ENCODE measurements at places on chromosomes 1 and 21.

- no peak for DNase-seq
These were observed 48.3 kb downstream of the CTTNBP2NL start for GRCh38 chr1:112444269-112444668.

DNA sequence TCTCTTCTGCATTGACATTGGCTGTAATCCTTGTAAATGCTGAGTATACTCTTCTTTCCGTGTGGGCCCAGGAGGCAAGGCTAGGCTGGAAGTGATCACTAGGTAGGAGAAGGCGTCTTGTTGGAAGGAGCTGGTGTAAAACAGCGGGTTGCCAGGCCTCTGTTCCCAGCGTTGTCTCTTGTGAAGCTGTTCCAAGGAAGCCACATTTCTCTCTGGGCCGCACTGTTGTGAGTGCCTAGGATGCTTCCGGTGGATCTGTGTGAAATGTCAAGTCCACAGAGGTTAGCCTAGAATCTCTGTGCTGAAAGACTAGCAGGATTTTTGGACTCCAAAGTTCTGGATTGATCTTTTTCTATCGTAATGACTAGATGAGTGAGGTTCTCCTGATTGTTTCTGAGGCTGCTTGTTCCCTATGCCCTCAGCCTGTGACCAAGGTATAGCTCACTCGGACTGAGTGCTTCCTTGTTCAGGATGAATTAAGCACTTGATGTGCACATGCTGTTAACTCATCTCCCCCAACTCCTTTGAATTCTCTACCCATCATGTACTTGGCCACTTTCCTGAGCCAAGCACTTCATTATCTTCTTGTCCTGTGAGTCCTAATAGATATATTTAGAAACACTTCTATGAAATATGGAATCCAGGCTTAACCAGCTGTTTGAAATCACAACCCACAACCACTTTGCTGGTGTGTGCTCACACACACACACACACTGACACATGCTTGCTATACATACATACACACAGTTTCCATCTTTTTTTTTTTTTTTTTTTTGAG, 63.3 kb downstream of the PBX1 start:
- no peak for DNase-seq

DNA sequence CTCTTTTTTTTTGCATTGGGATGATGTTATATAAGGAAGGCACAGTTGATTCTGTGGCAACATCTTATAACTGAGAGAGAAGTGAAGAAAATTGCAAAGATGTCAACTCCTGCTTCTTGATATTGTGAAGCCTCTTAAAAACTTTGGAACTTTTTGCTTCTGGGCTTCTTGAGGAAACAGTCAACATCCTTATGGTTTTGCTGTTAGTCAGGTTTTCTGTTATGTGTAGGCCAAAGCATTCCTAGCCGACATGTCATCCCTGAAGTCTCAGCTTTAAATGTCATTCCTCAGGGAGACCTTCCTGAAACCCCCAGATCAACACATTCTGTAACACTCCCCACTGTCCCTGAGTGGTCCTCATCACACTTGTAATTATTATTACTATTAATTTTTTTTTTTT, 12.6 kb downstream of the FALEC start:
- DNase-seq: no peak

DNA sequence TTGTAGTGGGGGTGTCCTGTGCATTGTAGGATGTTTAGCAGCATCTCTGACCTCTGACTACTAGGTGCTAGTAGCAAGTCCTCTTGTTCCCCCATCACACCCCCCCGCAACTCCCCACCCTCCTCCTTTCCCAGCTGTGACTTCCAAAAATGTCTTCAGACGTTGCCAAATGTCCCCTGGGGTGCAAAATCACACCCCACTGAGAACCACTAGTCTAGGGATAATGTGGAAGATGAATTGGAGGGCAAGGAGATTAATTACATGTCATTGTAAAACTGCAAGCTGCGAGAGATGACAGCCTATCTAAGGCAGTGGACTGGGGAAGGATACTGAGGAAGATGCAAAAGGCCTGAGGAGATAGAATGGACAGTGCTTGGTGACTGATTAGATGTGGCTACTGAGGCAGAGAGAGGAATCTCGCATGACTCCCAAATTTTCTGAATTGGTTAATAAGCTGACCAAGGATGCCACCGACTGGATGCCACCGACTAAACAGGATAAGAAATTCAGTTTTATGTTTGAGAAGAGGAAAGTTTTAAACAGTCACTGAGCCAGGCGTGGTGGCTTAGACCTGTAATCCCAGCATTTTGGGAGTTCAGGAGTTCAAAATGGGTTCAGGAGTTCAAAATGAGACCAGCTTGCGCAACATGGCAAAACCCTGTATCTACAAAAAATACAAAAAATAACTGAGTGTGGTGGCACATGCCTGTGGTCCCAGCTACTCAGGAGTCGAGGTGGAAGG, 3.1 kb upstream of the JAK1 start:
- DNase-seq: no peak

GRCh38 chr1:224534731-224535130, 81.4 kb upstream of the CNIH3 start:
- DNase-seq: no peak

DNA sequence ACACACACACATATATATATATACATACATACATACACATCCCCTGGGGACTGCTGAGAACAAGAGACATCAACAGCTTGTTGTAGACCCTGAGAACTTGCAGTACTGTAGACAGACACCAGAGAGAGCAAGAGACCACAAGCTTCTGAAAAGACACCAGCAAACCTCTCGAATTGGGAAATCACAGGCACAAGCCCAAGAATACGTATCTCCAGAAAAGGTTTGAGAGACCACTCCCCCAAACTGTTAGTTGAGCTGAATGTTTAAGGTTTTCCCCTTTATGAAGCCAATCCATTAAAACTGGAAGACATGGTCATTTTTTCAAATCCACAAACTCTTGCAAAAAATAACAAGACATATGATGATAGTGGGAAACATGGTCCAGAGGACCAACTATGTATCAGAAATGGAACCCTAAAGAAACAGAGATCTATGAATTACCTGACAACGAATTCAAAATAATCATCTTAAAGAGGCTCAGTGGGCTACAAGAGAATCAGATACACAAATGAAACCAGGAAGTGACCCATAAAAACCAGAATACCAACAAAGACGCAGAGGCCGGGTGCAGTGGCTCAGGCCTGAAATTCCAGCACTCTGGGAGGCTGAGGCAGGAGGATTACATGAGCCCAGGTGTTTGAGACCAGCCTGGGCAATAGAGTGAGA, 45.1 kb downstream of the SLC2A1 start:
- DNase-seq: no peak
